HT-29 (cell line): ENCODE measurements at places on chromosomes 5 and 9. TPM values are rescaled to one million over a fixed set of nuclear protein-coding genes. Genes with fewer than 3 reads are reported as not detected.

DNA sequence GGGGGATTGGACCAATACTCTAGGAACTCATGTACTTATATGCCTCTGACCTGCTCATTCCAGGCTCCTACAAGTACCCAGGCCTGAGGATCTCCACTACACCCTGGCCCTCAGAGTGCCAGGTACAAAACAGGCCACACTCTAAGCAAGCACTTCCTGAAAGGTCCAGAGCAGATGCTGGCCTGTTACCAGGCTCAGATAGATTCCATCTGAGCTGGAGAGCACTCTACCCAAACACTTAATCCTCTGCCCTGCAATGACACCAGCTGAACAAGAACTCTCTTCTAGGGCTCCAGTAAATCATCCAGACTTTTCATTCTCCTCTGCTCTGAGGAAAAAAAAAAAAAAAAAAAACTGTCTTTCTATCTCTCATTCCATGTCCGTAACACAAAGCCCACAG is 2.9 kb downstream of the P4HA2 start:
- DNase-seq = no peak

DNA sequence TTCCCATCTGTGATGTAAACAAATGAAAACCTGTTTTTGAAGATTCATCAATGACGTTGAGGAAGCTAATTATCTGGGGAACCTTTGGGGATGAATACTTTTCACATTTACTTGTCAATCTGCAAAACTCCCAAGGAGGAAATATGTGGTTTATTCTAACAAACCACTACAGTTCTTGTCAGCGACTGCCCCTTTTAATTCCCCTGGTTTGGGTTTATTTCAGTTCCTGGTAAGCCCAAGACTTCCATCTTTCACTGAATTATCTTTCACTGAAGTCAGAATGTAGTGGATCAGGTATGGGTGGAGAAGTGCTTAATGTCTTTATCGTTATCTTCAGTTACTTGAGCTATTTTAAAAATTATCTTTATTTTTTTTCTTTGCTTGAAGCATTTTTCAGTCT is 40.2 kb downstream of the TLR4 start:
- no peak for DNase-seq

- no peak for DNase-seq
These were observed 13.7 kb upstream of the ARAP3 start for GRCh38 chr5:141695627-141696215.

- peak; percentile 81 for DNase-seq
These were observed 10.4 kb downstream of the AMACR start for GRCh38 chr5:33997331-33997983.

- peak; percentile 23 for DNase-seq
These were observed 31.5 kb upstream of the ALDH1A1 start for GRCh38 chr9:72984226-72984947.

DNA sequence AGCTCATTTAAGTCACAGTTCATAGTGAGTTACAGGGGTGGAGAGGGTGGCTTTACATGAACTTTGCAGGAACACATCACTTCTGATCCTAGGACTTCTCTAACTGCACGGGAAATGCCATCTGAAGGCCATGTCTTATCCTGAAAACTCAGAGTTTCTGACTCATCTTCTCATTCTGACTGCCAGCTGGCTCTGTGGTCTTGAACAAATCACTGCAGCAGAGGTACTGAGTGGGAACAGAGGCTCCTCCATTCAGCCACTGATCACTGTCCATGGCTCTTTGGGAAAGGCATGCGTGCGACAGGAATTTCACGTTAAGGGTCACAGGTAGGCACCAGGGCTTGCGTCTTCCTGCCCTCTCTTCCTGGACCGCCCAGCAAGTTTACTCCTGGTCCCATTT is 114.6 kb upstream of the LRRTM2 start:
- DNase-seq = no peak

- DNase-seq = no peak
These were observed 146.3 kb downstream of the RORB start for GRCh38 chr9:74643303-74643923.

DNA sequence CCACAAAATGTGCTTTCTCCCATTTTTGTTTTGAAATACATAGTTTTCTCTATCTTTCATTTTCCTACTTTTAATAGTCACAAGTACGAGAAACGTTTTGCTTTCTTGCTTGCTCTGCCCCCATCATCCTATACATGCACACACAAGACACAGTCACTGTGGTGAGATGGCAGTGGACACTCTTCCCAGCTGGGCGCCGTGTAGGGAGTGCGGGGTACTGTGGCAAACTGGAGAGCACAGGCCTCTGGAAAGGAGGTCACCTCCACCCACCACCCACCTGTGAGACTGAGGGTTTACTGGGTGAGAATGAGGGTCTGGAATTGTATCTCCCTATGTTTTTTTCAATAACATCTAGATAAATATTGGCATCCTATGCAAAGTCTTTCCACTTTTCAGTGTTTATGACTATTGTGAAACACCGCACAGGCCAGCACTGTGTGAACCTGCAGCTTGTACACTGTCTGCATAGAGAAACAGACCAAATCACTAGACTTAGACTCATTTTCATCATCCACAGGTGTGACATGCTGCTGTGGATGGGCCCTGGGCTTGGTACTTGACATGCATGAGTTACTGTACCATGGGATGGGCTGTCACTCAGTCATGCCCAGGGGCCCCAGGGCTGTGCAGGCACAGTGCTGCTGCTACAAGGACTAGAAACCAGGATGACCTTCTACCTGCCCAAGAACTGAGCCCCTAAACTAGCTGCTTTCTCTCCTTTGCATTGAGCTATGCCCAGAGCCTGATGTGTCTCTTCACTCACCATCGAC is 118.1 kb upstream of the LMX1B start:
- DNase-seq = no peak

DNA sequence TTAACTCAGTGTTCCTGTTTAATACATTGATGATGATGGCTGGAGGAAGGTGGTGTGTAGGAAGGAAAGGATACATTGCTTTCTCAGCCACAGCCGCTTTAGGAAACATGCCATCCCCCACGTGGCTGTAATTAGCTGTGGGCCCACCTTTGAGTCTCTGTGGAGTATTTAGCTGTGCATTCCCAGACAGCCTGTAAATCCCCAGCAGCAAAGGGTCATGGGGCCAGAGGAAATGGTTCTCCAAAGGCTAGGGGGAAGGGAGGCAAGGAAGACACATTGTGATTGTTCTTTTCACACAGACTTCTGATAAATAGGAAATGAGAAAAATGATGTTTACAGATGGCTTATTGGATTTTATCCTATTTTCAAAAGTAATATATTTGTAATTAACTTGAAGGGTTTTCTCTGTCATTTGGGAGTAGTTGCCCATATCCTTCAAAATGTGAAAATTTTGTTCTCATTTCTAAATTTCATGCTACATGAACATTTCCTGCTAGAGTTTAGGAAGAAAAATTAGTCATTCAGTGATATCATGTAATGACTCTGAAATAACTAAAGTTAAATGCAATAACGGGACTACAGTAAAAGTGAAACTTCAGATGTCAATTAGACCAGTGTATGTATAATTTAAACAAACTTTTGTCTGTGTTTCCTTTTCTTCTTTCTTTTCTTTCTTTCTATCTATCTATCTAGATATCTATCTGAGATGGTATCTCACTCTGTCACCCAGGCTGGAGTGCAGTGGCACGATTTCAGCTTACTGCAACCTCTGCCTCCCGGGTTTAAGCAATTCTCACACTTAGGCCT is 24.3 kb upstream of the F2R start:
- peak; percentile 53 for DNase-seq

- DNase-seq = peak; percentile 68
These were observed 1.1 kb upstream of the EPB41L4A start for GRCh38 chr5:112419986-112420864.

GRCh38 chr5:127411381-127411780 is 106.1 kb upstream of the PRRC1 start:
- no peak for DNase-seq

DNA sequence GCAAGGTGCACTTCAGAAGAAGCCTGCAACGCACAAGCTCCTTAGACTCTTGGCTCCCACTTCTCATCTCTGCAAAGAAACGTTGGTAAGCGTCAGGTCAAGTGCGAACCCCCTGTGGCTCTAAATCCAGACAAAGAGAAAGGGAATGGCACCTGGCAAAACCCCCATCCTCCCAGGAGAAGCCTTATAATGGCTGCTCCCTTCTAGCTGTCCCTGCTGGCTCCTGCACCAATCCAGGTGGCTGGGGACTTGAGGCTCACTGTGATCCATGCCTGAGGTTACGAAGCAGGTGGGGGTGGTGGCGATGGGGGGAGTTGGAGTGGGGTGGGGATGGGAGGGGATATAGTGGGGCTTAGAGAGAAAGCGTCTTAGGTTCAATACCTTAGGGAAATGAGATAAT is 272.8 kb downstream of the DENND1A start:
- DNase-seq = no peak

GRCh38 chr5:147084702-147085101 is 150.1 kb upstream of the STK32A start:
- DNase-seq = no peak

GRCh38 chr5:133243196-133243595 is 191.4 kb downstream of the HSPA4 start:
- no peak for DNase-seq

DNA sequence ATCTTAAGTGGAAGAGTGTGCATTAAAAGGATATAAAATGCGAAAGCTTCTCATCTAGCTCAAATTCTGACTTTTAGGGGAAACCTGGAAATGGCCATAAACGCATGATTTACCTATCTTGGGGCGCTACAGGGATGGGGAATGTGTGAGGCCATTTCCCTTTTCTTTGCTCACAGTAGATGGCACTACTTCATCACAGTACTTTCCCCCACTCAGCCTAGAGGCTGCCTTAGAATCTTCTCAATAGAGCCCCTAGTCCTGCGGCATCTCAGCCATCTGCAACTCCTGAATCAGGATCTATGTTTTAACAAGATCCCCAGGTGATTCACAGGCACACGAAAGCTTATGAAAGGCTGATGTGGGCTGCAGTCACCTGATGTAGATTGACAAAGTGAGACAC is 110.8 kb downstream of the LHFPL2 start:
- peak; percentile 60 for DNase-seq

DNA sequence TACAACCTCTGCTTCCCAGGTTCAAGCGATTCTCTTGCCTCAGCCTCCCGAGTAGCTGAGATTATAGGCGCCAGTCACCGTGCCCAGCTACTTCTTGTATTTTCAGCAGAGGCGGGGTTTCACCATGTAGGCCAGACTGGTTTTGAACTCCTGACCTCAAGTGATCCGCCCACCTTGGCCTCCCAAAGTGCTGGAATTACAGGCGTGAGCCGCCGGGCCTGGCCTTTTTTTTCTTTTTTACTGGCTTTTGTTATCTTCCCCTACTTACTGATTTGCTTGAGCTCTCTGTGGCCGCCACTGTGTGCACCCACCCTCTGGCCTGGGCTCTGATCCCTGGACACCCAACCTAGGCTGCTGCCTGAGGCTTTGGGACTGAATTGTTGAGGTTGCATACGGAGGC is 60.3 kb downstream of the ANKRD33B start:
- DNase-seq = no peak

GRCh38 chr9:14987858-14988257 is 77.6 kb upstream of the FREM1 start:
- no peak for DNase-seq

DNA sequence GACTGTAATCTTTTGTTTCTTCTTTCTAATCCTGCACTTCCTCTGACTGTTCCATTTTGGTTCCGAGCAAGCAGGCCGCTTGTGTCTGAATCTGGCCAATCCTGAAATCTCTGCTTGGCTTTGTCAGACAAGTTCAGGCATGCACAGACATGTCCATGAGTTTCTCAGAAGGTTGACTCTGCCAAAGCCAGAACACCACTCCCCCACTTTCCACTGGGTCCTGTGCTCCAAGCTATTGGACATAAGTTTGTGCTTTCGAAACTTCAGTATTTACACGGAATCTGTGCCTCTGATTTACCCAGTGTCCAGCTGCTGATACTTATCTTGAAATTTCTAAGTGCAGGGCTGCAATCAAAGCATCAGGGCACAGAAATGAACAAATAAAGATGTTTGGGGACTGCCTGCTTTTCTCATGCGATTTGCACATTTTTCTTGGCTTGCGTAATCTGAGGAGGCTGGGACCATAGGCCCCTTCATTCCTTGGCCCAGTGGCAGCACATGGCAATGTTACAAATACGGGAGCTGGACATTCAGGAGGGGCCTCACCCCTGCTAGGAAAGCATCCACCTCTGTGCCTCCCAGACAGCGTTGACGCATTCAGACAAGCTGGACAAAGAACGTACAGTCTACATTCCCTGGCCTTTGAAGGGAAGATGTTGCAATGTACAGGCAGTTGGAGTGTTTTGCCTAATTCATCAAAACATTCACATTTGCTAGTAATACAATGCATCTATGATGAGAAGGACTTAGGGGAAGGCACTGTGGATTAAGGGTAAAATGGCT is 209.2 kb upstream of the PAPPA start:
- DNase-seq = no peak

GRCh38 chr9:75139201-75139600 is 50.9 kb downstream of the OSTF1 start:
- no peak for DNase-seq

GRCh38 chr5:166906991-166907713 is 1384.3 kb upstream of the WWC1 start:
- DNase-seq = no peak

DNA sequence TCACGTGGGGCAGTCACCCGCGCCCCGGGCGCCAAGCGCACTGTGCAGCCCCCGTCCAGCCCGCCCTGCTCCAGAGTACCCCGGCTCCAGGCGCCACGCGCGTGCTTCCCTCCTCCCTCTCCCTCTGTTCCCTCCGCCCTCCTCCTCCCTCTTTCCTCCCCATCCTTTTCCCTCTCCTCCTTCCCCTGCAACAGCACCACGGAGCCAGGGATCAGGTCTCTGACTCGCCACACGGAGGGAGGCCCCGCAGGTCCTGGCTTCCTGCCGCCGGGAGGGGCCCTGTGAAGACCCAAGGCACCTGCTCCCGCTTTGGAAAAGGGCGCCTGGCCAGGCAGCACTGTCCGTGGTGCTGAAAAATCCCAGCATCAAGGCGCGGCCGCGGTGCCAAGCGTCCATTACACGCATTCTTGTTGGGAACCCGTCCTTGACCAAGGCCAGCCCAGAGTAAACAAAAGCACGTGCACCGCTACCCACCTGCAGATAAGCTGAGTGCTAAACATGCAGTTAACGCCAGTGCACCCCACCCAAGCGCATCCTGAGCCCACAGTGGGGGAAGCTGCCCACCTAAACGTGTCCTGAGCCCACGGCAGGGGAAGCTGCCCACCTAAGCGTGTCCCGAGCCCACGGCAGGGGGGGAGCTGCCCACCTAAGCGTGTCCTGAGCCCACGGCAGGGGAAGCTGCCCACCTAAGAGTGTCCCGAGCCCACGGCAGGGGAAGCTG is 21.7 kb downstream of the SLC6A18 start:
- peak; percentile 63 for DNase-seq

PCDHGB4 gene
- total RNA-seq = 0.05 TPM in 1 of 2 replicates, not detected in the other

GABRB2 gene
- not detected in 2 replicates for total RNA-seq

FRMPD1 gene
- not detected in 2 replicates for total RNA-seq

LCP2 gene
- not detected in 2 replicates for total RNA-seq

DEPDC1B gene
- 18.4 and 20.5 TPM in 2 replicates for total RNA-seq

DNAI1 gene
- not detected in 2 replicates for total RNA-seq

UBE2D2 gene
- 83.5 and 91.9 TPM in 2 replicates for total RNA-seq

ACTBL2 gene
- 0.16 and 0.51 TPM in 2 replicates for total RNA-seq

PCDHA7 gene
- not detected in 2 replicates for total RNA-seq

TNFSF15 gene
- 5.2 TPM in 2 replicates for total RNA-seq

INSL4 gene
- 0.20 TPM in 1 of 2 replicates, not detected in the other for total RNA-seq

NDUFS4 gene
- total RNA-seq = 62.4 and 68.0 TPM in 2 replicates

SUSD3 gene
- 1.6 and 4.5 TPM in 2 replicates for total RNA-seq

CDC20B gene
- total RNA-seq = not detected in 2 replicates

IFNA13 gene
- not detected in 2 replicates for total RNA-seq

HTR4 gene
- total RNA-seq = 0.15 TPM in 1 of 2 replicates, not detected in the other

TYRP1 gene
- total RNA-seq = not detected in 2 replicates
